ENCODE measurements at places on chromosomes 1 and 21.

GRCh38 chr1:51309291-51309690 is 21.1 kb downstream of the TTC39A start:
- DNase-seq = no peak

GRCh38 chr1:192225703-192226102 is 67.4 kb downstream of the RGS18 start:
- no peak for DNase-seq

GRCh38 chr1:109216662-109217061 is 2.9 kb downstream of the SARS1 start:
- DNase-seq = no peak

DNA sequence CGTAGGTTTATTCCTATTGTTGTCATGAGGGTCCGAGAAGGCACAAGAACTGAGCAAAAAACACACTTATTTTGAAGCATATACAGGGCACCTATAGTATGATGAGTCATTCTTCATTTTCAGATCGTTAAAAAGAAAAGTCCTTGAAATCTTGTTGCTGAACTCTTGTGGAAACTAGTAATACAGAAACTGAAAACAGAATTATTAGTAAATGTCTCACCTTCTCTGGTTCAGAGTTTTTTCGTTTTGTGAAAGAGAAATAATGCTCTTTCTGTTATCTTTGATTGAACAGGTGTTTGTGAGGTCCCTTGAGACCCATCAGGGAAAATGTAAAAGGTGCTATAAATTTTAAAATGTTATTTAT is 102.0 kb upstream of the COA6 start:
- no peak for DNase-seq

DNA sequence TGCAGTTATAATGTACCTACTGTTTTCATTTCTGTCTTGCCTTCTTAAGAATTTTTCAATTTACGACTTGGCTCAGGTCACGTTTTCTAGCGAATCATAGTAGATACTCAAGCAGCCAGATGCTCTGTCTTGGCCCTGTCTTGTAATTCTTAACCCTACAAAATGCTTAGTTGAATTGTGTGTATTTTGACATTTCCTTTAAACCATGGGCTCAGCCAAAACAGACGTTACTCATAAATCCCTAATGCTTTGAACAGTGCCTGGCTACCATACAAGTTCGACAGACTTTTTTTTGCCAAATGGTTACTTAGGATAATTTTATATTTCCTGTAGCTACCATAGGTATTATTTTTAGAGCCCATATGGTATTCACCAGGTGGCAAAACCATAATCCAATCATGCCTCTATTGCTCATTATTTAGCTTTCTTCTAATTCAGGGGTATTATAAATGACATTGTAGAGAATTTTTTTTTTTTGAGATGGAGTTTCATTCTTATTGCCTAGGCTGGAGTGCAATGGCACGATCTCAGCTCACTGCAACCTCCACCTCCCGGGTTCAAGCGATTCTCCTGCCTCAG is 54.3 kb downstream of the KCNK1 start:
- no peak for DNase-seq

GRCh38 chr1:229478852-229479251 is 29.3 kb downstream of the NUP133 start:
- DNase-seq = peak; percentile 41

GRCh38 chr1:156055281-156056048 is 883 bp downstream of the LAMTOR2 start:
- DNase-seq = no peak

DNA sequence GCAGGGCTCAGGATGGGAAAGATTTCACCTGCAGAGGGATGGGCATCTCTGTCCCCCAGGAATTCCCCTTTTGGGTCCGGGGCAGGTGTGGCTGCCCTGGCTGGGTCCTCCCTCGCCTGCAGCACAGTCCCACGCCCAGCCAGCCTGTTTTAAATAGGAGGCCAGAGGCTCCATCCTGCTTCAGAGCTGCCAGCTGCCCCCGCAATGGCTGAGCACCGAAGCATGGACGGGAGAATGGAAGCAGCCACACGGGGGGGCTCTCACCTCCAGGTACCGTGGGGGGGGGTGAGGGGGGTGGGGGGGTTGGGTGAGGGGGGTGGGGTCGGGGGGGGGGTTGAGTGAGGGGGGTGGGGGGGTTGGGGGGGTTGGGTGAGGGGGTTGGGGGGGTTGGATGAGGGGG is 3.6 kb downstream of the SCNN1D start:
- no peak for DNase-seq

DNA sequence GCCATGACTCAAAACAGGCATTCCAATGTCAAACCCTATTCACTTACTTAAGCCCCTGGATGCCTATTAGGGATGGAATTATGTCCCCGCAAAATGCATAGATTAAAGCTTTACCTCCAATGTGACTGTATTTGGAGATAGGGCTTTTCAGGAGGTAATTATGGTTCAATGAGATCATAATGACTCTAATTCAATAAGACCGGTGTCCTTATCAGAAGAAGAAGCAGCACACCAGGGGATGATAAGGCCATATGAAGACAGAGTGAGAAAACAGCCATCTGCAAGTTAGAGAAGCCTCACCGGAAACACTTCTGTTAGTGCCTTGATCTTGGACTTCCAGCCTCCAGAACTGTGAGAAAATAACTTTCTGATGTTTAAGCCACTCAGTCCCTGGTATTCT is 1131.8 kb upstream of the TMPRSS15 start:
- no peak for DNase-seq

- no peak for DNase-seq
Measured at GRCh38 chr21:43598416-43599120, 60.7 kb downstream of the HSF2BP start.

DNA sequence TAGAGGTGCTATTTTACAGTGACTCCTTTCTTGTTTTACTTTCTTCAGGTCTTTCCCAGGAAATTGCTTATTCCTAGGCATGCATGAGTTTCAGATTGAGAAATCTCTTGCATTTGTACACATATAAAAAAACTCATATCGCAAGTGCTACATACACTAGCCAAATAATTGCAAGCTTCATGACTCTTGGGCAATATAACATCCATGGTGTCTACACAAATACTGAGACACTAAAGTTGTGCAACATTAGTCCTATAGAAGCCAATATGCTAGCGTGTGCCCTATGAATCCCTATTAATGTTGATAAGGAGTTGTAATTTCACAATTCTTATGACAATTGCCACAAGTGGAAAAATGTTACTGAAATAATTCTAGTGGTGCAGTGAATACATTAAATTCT is 591.0 kb downstream of the ADGRL2 start:
- no peak for DNase-seq

GRCh38 chr1:173210716-173211231 is 3.6 kb upstream of the TNFSF4 start:
- no peak for DNase-seq

GRCh38 chr1:246482805-246483568 is 24.1 kb downstream of the SMYD3 start:
- no peak for DNase-seq

DNA sequence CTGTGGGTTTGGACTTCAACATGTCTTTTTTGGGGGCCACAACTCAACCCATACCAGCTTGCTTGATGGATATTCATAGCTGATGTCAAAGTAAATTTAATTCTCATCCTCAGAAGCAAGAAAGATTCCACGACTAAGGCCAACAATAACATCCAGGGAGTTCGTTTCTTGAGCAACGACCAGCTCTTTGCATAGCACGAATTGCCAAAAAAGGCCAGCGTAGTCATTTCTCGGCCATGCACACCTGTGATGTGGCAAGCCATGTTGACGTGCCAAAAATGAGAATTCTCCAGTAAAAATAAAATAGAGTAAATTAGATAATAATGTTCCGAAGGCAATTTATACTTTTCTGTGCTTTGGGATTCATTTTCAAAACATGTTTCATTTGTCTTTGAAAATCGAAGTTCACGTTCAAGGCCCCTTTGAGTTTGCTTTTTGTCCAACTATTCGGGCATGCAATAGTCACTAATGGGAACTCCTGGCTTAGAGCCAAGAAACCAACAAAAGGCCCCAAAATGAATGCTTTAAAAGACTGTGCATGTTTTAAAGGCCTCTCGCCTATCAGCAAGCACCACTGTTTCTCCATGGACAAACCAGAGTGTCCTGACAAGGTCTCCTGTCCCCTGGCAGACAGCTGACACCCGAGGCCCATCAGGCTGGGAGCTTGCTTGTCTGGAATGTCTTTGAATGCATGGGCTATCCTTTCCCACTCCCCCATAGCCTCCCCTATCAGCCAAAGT is 14.4 kb upstream of the IGSF5 start:
- no peak for DNase-seq

GRCh38 chr1:151187205-151187604 is 2.8 kb downstream of the VPS72 start:
- no peak for DNase-seq

DNA sequence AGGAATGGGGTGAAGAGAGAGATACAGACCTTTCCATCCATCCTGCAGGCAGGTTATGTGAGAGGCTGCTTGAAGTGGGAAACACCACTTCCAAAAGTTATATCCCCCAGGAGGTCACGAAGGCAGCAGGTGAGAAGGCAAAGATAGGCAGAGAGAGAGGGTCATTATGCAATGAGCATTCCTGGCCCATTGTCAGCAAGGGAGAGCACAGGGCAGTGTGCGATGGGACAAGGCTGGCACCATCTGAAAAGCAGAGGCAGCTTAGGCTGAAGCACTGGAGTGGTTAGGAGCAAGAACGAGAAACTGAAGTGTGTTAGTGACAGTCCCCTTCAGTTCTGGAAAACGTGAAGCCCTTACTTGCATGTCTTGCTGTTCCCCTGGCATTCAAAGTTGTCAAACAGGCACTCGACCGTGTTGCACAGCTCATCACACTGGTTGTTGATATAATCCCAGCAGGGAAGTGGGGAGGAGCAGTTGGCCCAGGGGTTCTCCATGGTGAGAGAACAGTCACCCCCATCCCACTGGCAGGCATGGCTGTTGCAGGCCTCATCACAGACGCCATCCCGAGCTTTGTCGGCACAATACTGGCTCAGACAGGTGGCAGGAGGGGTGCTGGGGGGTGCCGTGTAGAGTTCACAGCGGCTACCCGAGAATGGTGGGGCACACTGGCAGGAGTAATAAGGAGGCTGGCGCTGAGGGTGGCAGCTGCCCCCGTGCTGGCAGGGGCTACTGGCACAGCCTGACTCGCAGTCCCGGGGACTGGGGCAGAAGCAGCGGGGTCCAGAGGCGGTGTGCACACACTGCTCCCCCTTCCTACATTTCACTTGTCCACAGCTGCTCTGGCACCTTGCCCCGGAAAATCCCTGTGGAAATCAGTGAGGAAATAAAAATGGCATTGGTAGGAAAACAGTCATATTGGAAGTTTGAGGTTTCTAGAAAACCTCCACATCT is 28.9 kb upstream of the ADAM30 start:
- DNase-seq = no peak

DNA sequence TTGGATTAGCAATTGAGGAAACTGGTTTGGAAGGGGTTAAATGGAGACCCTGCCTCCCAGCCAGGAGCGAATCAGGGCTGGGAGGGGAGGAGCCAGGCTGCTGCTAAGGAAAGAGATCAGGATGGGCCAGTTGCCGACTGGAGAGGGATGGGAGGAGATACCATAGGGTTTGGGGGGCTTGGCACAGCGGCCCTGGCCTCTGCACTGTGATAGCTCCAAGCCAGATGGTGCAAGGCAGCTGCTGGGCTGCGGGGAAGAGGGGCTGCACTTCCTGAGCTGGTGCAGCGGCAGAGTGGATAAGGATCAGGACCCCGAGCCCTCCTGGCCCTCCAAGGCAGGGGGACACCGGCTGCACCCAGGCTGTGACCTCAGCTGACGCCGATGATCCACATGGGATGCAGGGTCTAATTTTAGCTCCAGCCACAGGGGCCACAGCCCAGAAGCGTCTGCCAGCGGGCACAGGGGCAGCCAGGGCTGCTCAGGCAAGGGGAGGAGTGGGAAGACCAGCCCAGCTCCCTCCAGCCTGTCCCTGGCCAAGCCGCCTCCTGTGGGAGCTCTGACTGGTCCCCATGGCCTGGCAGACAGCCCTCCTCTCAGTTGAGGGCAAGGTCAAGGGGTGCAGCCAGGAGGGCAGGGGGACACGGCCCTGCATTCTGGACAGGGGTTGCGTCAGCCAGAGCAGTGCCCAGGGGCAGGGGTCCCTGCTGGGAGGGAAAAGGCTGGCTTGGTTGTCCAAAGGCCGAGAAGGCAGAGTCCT is at the start of gene EXTL1:
Gene EXTL1 (plus strand): TSS at position 129 of the 757 bp plus-strand sequence. CDS start 872 bp downstream, outside the sequence.
- DNase-seq = no peak

DNA sequence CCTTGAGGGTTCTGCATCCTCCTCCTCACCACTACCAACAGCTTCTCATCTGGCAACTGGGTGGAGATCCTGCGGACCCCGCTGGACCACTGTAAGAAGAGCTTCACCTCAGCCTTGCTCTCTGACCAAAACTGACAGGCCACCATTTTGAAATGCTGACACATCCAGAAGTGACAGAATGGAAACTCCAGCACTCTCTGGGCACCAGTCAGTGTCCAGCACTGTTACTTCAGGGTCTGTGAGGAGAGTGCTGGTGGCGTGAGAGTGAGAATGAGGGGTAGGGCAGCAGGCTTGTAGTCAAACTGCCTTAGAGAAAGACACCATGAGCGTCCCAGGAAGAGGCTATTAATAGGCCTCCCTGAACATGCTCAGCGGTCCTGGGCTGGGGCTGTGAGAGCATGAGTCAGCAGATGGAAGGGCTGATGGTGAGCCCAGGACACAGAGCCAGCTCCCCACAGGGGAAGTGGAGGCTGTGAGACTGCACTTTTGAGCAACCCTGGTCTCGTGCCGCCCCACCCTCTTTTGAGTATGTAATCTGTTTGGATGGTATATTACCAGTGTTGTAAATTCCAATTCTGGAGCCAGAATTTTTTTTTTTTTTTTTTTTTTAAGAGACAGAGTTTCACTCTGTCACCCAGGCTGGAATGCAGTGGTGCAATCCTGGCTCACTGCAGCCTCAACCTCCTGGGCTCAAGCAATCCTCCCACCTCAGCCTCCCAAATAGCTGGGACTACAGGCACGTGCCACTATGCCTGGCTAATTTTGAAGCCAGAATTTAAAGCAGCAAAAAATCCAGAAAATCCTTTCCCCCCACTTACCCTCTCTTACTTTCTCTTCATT is 34.4 kb upstream of the SLC30A1 start:
- no peak for DNase-seq

- DNase-seq = no peak
Measured at GRCh38 chr1:172902861-172903381, 147.8 kb downstream of the TNFSF18 start.

GRCh38 chr1:27145934-27146354 is 9.0 kb downstream of the SLC9A1 start:
- no peak for DNase-seq

DNA sequence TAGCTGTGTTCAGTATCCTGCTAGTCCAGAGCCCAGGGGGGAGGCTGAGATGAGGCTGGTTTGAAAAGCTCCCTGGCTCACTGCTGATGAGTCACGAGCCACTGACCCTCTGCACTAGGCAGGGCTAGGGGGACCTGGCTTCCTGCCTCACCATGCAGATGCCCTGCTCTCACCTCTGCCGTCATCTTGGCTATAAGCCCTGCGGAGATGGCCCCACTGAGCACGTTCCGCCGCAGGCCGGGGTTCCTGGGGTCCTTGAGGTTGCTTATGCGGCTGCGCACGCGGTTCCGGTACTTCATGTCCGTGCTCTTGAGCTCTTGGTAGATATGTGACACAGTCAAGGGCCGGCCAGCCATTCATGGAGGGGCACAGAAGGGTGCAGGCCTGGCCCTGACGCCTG is 24.1 kb upstream of the ZNF436 start:
- no peak for DNase-seq

GRCh38 chr1:41927118-41927517 is 8.4 kb upstream of the HIVEP3 start:
- no peak for DNase-seq

GRCh38 chr1:29849038-29849750 is 612.9 kb downstream of the PTPRU start:
- peak; percentile 8 for DNase-seq

GRCh38 chr1:191592039-191592438 is 566.2 kb upstream of the RGS18 start:
- no peak for DNase-seq

- DNase-seq = no peak
Measured at GRCh38 chr1:231776010-231776756, 149.6 kb downstream of the DISC1 start.

All from naive B cell (primary cell).